ENCODE measurements at places on chromosomes 2 and 18.
A peak's percentile ranks its signal among the peaks of the same experiment; 100 is the strongest.

DNA sequence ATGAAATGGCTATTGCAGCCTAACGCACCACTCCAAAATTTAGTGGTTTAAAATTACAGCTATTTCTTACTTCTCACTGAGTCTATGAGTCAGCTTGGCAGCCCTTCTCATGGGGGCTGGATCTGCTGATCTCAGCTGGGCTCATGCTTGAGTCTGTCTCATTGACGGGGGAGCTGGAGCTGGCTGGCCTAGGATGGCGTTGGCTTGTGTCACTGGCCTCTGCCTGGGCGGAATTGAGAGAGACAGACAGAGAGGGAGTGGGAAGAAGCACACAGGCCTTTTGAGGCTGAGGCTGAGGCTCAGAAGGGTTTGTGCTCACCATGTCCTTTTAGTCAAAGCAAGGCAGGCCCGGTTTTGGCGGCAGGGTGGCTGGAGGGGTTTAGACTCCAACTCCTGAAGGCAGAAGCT is 412.1 kb upstream of the MYT1L start:
- ATAC-seq = no peak

DNA sequence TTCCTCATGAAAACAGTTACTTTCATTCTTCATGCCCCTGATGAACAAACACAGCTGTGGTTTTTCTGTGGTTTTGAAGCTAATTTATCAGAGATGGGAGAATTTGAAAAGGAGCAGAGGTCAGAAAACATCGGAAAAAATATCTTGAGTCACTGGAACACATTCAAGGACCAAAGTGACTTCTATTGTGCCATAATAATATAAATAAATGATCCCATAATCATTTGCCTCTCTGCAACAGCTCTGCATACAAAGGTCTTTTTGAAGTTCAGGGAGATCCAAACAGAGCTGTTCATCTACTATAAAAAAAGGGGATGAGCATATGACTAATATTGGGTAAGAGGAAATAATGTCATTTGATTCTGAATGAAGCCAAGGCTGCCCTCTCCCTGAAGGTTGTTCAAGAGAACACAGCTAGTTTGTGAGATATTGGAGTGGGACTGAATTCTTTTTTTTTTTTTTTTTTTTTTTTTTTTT is 201.3 kb upstream of the GALNT5 start:
- peak; percentile 71 for ATAC-seq

DNA sequence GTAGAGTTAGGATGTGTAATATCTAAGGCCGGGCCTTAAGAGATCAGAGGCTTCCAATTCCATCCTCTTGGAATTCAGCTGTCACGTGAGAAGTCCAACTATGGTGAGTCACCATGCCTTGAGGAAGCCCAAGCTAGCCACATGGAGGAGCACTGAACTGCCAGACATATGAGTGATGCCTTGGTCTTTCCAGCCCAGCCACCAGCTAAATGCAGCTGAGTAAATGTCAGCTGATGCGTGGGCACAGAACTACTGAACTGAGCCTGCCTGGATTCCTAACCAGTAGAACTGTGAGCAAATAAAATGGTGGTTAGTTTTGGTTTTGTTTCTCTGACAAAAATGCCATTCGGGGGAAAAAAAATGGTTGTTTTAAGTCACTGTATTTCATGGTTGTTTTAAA is 153.7 kb upstream of the SERTAD2 start:
- ATAC-seq = peak; percentile 97

DNA sequence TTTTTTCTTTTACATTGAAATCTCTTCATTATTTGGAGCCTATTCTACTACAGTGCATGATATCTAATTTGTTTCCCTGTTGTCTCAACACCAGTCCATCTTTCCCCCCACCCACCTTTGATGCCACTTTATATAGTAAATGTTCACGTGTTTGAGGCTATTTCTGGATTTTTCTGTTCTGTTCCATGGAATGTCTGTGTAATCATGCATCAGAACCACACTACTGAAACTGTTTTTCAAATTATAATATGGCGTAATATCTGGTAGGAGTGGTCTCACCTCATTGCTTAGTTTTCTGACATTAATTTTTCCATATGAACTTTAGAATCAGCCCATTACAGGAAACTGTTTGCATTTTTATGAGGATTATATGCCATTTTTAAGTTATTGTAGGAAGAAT is 19.1 kb upstream of the NARS1 start:
- no peak for ATAC-seq

GRCh38 chr2:226443112-226443511 is 356.5 kb downstream of the IRS1 start:
- no peak for ATAC-seq

DNA sequence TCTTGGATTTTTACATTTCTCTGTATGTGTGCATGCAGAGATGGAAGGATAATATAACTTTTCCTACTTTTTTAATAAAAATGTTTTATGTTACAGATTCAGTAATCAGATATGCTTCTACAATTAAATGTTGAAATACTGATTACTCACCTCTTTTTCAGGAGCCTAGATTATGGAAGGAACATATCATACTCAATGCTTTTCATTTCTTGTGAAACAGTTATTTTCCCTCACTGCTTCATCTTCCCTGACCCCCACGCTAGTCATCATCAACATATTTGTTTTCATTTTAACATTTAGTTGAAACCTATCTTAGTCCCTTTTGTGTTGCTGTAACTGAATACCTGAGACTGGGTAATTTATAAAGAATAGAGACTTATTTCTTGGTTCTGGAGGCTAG is 190.7 kb downstream of the WDR7 start:
- no peak for ATAC-seq

GRCh38 chr18:55584201-55584600 is 3.8 kb downstream of the TCF4 start:
- ATAC-seq = no peak

- ATAC-seq = no peak
Observed at GRCh38 chr2:21250673-21251072, 126.9 kb downstream of the TDRD15 start.

- no peak for ATAC-seq
Observed at GRCh38 chr2:226414335-226414734, 385.3 kb downstream of the IRS1 start.

DNA sequence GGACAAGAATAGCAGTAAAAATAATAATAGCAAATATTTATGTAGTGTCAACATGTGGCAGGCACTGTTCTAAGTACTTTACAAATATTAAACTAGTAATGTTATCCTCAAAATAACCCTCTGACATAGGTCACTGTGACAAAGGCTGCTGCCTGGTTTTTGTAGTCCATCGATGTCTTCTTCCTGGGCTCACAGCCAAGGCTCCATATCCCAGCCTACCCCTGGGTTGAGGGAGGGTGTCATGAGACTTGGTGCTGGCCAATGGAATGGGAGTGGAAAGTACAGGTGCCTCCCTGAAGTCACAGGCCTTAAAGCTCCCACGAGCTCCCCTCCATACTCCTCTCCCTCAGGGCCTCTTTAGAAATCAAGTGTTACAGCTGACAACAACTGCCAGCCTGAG is 159.3 kb downstream of the CYRIA start:
- no peak for ATAC-seq

GRCh38 chr2:151484100-151484499 is 74.4 kb downstream of the RIF1 start:
- no peak for ATAC-seq

GRCh38 chr2:237952851-237953250 is 14.0 kb upstream of the UBE2F start:
- no peak for ATAC-seq

DNA sequence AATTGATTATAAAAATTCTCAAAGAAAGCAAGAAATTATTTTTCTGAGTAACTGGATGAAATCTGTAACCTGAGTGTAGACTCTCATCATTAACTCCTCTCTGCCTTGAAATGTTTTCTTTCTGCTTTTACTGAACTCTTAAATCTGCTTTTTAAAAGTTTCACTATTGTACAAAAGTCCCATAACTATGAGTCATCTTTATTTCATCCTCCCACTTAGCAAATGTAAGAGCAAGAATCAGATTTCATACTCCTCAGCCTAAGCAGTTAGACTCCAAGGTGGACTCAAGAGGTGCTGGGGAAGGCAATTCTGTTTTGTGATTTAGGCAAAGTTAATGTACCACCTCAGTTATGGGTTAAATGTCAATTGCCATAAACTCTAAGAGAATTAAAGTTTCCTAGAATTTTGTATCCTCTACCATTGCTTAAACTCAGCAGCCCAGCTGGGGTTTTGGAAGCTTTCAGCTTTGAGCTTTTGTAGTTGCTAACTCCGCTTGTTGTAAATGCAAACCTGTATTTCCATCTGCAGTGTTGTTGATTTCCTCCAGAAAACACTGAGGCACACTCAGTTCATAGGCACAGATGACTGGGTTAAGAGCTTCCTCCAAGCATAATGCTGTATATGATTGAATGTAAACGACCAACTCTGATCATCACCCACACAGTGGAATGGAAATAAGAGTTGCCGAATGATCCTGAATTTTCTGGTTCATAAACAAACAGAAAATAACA is 268.8 kb downstream of the ARHGAP15 start:
- ATAC-seq = peak; percentile 95

Measured in SK-N-SH treated with all-trans-retinoic acid at 6 μM for 48 hours (cell line).